ENCODE measurements at places on chromosomes 5 and 9.

- peak; percentile 35 for DNase-seq
These were observed 79.6 kb upstream of the FREM1 start for GRCh38 chr9:14989811-14990210.

DNA sequence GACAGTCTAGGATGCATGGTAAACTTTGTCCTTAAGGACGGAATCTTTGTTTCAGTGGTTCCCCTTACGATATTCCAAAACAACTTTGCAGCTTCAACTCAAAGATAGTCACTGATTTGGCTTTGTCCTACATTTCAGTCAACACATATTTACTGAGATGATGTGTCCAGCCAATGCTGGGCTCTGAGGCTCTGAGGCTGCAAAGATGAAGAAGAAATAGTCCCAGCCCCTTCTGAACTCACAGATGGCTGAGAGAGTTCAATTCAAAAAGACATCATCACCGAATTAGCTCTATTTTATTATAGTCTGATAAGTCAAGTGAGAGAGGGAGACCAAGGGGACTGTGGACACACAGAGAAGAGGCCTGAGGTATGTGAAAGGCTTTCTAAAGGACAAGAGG lies 544.0 kb downstream of the ACTL7B start:
- no peak for DNase-seq

DNA sequence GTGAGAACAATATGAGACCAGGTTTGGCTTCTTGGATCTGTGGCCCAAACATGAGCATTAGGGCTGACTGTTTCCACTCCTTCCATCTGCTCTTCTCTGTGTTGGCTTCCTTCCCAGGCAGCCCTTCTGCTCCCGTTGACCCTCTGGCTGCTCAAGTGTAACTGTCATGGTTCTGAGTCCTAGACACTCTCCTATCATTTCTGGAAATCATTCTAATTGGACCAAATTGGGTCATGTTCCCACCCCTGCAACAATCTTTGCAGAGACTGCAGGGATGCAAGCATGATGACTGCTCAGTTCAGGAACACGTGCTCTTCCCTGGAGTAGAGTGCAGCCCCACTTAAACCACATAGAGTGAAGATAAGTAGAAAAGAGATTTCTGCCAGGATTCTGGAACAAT lies 741.4 kb downstream of the TAF11L14 start:
- DNase-seq: no peak

DNA sequence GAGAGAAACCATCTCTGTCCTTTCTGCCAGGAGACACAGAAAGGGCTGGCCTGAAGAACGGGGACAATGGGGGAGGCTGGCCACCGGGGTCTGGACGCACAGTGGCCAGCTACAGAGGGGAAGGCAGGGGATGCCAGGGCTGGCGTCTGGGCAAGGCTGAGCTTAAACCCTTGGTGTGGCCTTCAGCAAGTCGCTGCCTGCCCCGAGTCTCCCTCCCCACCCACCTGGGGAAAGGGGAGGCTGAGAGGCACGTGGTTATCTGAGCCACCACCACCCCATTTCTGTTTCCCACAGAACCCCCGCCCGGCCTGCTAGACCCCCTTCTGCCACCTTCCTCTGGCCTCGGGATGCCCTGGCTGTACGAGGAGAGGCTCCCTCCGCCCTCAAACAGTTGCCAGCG lies 115.3 kb downstream of the VAV2 start:
- no peak for DNase-seq

DNA sequence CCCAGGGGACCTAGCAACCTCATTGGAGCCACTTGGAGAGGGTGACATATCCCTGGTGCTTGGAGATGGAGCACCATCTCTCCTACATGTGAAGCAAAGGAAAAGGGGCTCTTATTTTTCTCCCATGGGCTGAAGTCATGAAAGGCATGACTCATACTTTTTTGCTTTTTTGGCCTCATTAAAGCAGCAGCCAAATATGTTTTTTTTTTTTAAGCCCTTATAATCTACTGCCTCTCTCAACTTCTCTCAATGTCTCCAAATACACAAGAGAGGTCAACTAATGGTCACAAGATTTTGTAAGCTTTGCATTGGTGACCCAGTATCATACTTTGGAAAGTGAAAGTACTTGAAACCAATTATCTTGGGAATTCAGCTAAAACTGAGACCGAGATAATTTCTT lies 1.6 kb upstream of the CFAP90 start:
- no peak for DNase-seq

DNA sequence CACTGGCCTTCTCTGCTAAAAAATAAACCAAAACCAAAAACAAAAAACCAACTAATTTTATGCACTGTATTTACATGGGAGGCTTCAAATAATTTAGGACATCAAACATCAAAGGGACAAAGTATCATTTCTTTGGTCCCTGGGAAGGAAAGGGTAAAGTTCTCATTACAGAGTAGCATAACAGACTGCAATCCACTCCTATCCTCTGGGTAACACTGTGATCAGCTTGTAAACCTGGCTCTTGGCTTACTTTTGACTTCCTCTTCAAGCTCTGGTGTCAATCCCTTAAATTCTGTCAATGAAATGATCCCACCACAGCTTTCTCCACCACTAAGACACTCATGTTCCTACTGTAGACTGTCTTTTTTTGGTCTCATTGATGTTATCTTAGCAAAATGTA lies 69.8 kb upstream of the VCAN start:
- no peak for DNase-seq

- no peak for DNase-seq
These were observed 14.4 kb downstream of the PMPCA start for GRCh38 chr9:136424750-136425362.

GRCh38 chr5:123429993-123430392 lies 6.8 kb upstream of the CEP120 start:
- peak; percentile 84 for DNase-seq

DNA sequence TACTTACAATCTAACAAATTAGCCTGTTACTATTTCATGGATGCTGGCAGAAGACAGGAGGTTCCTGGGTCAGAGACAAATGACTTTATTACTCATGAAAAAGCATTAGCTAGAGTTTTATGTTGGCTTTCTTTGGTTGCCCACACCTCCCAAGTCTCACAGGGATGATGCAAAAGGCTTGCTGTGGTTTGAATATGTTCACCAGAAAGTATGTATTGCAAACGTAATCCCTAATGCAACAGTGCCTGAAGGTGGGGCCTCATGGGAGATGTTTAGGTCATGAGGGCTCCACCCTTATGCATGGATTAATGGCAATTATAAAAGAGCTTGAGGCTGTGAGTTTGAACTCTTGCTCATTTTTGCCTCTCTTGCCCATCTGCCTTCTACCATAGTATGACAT lies 28.5 kb downstream of the DPYSL3 start:
- no peak for DNase-seq

DNA sequence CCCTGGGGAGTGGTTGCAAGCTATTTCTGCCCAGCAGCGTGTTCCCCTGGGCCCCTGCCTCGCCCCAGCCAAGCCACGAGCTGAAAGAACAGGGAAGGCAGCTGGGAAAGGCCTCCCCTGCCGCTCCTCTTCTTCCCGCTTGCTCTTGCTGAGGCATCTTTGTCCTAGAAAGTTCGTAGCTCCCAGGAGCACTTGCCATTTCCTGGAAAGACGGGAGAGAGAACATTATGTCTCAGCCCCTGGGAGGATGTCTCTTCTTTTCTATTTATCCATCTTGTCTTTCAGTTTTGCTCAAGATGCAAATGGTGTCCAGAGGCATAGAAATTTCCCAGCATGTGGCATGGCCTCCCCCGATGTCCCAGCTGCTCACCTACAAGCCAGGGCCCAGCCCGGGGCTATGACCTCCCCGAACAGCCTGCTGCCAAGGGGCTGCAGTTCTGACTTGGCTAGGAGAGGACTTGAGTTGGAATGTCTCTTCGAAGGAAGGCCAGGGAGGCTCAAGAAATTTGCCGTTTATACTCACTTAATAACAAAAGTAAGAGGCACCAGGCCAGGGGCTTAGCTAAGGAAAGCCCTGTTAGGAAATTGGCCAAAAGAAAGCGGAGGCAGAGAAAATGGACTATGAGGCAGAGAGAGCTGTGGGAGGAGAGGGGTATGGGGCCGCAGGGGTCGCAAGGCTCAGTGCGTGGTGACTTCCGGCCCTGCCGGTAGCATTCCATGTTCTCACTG lies 87.3 kb downstream of the LIFR start:
- no peak for DNase-seq

DNA sequence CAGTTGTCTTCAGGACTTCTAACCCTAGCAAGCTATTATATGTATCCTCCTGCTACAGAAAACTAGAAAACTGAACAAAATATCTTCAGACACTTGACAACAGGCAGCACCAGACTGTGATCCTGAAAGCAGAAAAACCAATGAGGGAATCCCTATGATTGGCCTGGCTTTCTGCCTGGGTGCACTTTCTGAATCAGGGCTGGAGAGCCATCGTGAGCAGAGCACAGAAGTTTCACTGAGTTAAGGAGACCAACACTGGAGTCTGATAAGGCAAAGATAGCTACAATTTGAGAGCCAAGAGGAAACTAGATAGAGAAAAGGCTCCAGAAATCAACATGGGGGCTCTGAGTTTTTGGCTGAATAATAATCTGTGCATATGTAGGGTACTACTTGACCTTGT lies 106.5 kb downstream of the FANCC start:
- DNase-seq: no peak

DNA sequence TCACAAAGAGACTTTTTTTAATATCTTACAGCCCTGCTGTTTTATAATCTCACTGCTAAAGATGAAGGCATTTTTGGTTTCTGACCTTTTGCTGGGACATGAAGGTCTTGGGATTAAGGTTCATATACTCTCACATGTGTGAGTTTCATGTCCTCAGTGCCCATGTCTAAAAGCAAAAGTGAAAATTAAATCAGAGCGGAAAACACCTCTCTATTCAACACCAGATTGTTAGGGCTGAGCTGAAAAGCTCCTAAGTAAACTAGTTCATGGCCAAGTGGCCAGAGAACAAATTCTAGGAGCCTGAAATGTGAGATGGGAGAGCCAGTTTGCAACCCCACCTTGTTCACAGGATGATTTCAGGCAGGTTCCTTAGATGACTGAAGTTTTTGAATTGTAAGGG lies 110.9 kb downstream of the GRIA1 start:
- DNase-seq: no peak

DNA sequence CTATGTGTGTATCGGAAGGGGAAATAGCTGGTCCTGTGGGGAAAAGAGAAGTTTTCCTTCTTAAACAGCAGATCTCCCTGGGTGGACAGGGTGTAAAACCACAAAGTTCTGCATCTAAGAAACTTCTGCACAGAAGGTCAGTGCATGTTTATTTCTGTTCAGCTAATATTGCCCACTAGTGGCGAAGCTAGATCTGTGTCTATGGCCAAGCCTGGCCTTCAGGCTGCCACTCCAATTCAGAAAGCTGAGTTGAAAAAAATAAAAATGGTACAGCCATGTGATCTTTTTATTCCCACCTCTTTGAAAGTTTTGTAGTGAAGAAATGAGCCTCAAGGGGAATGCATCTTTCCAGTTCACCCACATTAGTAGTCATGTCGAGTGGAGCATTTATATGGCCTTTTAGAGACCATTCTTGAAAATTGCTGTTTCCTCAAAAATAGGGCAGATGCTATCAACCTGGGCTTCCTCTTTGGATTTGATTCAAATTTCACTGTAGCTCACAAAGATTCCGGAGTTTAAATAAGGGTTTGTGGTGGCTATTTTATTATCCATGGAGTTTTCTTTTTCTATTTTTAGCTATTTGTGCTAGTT lies 488.0 kb downstream of the PRELID2 start:
- DNase-seq: peak; percentile 83

- DNase-seq: no peak
These were observed 32.6 kb downstream of the HEXB start for GRCh38 chr5:74717596-74717995.

GRCh38 chr5:59462956-59463355 lies 430.6 kb downstream of the PDE4D start:
- no peak for DNase-seq

DNA sequence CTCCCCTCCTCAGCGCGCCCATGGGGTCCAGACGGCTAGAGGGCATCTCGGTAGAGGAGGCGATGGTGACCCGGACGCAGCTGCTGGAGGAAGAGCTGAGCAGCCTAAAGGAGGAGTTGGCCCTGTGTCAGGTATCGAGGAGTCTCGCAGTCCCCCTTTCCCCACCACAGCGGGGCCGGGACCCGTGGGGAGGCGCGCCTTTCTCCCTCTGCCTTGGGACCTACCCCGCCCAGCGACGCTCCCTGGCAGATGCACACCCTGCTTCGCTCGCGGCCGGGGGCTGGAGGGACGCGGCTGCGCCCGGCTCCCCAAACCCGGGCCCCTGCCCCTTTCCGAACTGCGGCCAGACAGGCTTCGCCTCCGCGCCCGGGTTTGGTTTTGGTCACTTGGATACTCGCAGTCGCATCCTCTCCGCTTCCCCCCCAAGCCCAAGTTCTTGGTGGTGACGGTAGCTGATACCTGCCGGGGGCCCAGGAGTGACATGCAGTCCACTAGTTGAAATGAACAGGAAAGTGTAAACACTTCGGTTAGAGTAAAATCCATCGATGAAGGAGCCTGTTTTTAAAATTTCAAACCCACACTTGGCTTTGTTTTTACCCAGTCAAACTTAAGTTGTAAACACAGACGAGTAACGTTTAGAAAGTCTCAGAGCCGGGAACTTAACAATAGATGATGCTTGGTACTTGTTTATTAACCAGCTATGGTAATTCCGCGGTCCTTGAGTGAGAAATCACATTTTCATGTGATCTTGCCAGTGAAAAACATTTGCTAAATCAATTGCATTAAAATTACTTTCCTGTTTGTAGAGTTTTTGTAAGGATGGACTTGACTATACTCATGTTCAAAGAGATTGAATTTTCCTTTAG lies 688 bp downstream of the CNTLN start:
- peak; percentile 37 for DNase-seq

DNA sequence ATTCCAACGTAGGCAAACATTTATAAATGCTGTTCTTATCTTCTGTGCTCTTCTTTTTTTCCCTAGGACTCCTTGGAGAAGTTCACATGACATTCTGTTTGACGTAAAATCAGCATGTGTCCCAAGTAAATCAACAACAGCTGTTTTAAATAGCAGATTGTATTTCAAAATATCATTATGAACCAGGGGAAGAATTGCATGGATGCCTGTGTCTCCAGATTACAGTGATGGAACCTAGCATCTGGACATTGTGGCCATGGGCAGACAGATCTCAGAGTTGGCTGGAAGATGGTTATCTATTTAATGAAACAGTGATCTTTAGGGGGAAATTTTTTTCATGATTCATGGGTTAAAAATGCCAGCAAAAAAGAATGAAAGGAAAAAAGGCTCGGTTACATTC lies 222.0 kb downstream of the MAN2A1 start:
- DNase-seq: peak; percentile 40

GRCh38 chr9:12640016-12640587 lies 53.1 kb upstream of the TYRP1 start:
- peak; percentile 76 for DNase-seq

All from A673 (cell line).